ENCODE measurements at places on chromosomes 1 and 21.

- DNase-seq: peak; percentile 24
Measured at GRCh38 chr1:107776900-107777663, 187.9 kb downstream of the VAV3 start.

- no peak for DNase-seq
Measured at GRCh38 chr1:184649451-184649888, 105.2 kb downstream of the EDEM3 start.

DNA sequence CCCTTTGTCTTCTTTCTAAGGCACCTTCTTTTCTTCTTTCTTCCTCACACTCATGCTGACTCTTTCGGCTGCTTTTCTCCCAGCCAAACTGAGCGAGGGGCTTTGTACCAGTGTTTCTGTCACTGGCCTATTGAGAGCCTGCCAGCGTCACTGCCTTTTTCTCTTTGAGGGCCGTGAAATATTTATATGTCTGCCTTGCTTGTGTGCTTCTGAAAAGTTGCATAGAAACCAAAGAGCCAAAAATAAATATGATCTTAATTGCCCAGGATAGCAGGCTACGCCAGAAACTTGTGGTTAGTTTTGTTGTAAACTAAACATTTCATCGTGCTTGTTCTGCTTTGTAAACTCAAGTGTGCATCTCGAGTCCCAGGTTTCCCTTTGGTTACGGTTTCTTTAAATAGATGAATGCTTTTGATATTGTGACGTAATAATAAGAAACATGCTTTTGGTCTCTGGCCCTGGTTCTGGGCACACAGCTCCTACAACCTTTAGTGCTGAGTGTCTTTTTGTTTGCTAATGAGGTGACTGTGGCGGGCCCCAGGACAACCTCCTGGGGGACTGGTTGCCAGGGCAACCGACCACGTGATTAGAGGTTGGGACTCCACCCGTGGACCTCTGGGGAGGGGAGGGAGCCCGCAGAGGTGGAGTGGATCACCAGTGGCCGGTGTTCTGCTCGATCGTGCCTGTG, 10.8 kb downstream of the SLC37A1 start:
- DNase-seq: peak; percentile 86

GRCh38 chr1:210129759-210130158, 102.8 kb upstream of the SERTAD4 start:
- DNase-seq: no peak

- DNase-seq: no peak
Measured at GRCh38 chr1:181483285-181484195, at the start of gene CACNA1E. Gene CACNA1E, plus strand, starts transcription at chr1:181483517. Its CDS starts 228 bp downstream, at chr1:181483745.

GRCh38 chr21:34112316-34113033, 39.1 kb downstream of the MRPS6 start:
- no peak for DNase-seq

- no peak for DNase-seq
Measured at GRCh38 chr1:21575351-21575942, 66.2 kb downstream of the ALPL start.

- no peak for DNase-seq
Measured at GRCh38 chr1:245226203-245226499, 71.4 kb downstream of the KIF26B start.

- no peak for DNase-seq
Measured at GRCh38 chr21:9767592-9768375, 753.6 kb upstream of the TPTE start.

- DNase-seq: no peak
Measured at GRCh38 chr1:170893655-170894297, 41.6 kb upstream of the MROH9 start.

DNA sequence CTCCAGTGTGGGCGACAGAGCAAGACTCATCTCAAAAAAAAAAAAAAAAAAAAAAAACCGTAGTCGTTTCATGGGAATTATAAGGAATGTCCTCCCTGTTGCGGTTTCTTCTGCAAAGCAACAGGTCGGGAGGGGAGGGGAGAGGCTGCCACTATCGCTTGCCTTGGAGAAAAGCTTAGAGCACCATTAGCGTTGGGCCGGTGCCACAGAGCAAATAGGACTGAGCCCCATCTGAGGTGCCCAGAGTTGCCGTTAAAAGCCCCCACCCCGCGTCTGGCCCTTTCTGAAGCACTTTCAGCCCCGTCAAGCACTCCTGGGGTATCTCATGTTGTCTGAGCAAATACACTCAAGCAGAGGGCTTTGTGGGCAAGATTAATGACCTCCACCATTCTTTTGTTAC, 2.2 kb downstream of the RIPPLY3 start:
- no peak for DNase-seq

GRCh38 chr1:154798645-154799044, 71.4 kb downstream of the KCNN3 start:
- DNase-seq: no peak

DNA sequence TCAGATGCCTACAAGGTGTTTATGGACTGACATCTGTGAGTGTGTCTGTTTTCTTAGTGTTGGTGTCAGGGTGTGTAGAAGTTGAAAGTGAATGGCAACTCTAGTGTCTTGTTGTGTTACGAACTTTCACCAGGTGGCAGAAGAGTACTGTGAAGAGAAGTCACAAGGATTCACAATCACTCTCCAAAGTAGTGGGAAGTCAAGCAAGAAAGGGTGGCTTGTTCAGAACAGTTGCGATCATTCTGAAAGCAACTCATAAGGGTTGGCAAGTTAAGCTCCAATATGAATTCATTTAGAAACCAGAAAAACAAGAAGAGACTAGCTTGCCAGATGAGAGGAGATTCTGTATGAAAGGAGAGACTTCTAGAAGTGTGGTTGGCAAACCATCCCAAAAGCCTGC, 86.1 kb downstream of the FASLG start:
- DNase-seq: peak; percentile 91

DNA sequence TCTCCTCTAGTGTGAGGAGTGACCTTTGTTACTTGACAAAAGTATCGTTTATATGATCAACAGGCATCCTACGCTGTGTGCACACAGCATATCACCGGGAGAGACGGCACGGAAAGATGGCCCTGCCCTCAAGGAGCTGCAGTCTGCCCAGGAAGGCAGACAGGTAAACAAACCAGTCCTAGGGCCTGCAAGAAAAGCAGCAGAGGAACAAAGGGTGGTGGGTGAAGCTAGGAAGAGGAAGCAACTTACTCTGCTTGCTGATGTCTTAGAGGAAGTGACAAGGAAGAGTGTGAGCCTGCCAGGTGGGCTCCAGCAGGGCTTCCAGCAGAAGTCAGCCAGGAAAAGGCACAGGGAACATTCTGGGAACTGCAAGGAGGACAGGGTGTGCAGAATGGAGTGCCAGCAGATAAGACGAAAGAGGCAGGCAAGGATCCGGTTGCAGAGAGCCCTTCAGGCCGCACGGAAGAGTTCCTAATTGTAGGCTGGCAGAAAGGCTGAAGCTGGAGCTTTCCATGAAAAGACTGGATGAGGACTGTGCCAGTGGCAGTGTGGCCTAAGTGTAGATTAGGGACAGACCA, 106.7 kb downstream of the SLC45A1 start:
- peak; percentile 94 for DNase-seq

- no peak for DNase-seq
Measured at GRCh38 chr21:31997191-31997590, 124.4 kb downstream of the HUNK start.

Data from NAMALWA (cell line).